ENCODE measurements at places on chromosomes 13 and 19.

- DNase-seq = no peak
Measured at GRCh38 chr13:35179494-35179893, 237.4 kb downstream of the NBEA start.

DNA sequence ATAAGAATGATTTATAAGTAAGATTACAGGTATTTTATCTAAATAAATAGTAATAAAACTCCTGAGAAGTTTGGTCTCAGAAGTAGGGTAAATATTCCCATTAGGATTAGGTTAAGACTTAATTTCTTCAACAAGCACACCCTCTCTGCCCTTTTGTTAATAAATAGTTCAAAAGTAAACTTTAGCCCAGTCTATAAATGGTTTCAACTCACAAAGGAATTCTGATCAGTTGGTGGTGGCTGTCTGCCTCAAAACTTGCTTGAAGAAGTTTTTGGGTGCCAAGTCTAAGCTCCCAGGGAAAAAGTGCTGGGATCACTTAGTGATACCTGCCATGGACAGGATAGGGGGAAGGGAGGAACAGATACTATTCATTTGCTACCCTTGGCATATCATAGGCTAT, 22.9 kb downstream of the MBNL2 start:
- no peak for DNase-seq

- DNase-seq = no peak
Measured at GRCh38 chr13:31352467-31352866, 152.7 kb downstream of the B3GLCT start.

- DNase-seq = no peak
Measured at GRCh38 chr13:43391036-43391435, 367.6 kb downstream of the DNAJC15 start.

DNA sequence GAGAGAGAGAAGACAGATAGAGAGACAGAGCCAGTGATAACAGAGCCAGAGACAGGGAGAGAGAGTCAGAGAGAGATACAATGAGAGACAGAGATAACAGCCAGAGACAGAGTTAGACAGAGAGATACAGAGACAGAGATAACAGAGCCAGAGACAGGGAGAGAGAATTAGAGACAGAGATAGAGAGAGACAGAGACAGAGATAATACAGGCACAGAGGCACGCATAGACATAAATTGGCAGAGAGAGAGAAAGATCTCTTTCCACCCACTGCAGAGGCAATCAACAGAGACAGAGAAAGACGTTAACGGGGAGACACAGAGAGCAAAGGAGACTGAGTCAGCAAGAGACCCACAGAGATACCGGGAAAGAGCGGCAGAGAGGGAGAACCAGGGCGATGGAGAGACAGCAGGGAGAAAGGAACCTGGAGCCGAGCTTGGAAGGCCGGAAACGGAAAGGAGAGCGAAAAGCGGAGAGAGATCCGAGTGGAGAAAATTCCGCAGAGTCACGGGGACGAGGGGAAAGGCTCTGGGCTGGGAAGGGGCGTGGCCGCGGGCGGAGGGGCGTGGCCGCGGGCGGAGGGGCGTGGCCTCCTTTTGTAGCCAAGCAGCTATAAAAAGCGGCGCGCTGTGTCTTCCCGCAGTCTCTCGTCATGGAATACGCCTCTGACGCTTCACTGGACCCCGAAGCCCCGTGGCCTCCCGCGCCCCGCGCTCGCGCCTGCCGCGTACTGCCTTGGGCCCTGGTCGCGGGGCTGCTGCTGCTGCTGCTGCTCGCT, at the start of gene TNFSF9:
Gene TNFSF9 (plus strand): TSS at position 641 of the 777 bp plus-strand sequence. CDS start 11 bp downstream, at position 652.
- DNase-seq = peak; percentile 76

- DNase-seq = no peak
Measured at GRCh38 chr19:8149261-8150094, at the start of gene FBN3. Gene FBN3 (minus strand): TSS chr19:8149592. CDS start chr19:8147480, 2,112 bp downstream.

GRCh38 chr13:23671377-23671776, 101.2 kb downstream of the TNFRSF19 start:
- DNase-seq = no peak

- DNase-seq = peak; percentile 45
Measured at GRCh38 chr19:49106648-49107135, 7.5 kb upstream of the LIN7B start.

DNA sequence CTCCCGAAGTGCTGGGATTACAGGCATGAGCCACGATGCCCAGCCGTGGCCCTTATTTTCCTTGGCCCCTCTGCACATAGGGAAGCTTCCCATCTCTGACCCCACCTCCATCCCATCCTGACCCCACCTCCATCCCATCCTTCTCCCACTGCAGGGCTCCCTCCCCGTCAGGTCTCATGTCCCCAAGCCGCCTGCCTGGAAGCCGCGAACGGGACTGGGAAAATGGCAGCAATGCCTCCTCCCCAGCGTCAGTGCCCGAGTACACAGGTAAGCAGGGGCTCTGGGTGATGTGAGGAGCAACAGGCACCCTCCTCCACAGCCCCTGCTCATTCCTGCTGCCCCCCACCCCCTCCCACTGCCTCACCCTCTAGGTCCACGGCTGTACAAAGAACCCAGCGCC, 12.2 kb downstream of the XAB2 start:
- DNase-seq = no peak

DNA sequence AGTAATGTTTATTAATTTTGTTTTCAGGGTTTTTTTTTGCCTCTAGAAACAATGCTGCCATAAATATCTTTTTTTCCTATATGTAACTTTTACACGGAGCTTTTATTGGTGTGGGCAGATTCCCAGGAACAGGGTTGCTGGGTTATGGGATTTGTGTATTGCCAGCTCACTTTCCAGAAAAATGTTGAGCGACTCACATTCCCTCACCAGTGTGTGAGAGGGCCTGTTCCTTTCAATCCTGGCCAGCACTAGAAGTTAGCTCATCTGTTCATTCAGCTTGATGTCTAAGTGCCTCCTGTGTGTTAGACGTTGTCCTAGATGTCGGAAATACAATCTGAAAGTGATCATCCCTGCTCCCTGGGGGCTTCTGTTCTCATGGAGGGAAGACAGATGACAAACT, 2.6 kb downstream of the ZNF71 start:
- DNase-seq = no peak

GRCh38 chr19:29432677-29433076, 93.1 kb upstream of the VSTM2B start:
- no peak for DNase-seq

DNA sequence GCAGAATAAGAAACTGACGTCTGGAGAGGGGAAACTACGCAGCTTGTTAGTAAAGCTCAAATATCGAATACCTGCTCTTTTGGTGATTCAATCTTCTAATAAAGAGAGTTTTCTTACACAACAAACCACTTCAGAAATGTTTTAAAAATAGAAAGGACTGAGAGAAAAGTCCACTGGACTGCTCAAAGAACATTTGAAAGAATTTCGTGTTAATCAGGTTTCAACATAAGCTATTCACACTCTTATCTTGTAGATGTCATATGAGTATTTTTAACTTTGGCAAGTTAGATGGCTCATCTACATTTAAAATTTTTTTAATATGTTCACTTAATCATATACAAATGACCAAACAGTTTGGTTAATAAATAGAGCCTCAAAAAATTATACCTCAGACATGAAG, 95.6 kb upstream of the FAM216B start:
- DNase-seq = no peak

DNA sequence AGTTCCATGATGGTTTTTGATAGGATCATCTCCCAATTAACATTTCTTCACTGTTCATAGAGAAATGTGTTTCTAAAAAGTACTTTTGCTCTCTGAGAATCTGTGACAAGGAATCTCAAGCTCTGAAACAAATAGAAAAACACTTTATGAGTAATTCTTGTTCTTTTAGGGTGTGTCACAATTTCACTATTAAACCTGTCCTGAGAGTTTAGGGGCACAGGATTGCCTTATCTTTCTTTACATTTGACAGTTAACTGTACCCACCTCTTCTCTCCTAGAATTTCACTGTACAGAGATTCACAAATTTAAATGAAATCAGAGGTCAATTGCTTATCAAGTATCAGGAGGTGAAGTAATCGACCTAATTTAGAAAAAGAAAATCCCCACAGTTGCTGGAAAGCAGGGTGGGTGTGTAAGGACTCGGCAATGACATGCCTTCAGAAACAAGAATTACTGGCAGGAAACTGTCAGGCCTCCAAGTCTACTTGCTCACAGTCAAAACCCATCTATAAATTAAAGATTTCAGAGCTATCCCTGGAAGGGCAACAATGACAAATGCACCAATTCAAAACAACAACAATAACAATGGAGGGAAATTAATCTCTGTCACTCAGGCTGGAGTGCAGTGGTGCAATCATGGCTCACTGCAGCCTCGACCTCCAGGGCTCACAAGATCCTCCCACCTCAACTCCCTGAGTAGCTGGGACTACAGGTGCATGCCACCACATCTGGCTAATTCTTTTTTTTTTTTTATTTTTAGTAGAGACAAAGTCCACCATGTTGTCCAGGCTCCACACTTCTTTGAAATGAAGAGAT, 250.2 kb downstream of the ABCC4 start:
- DNase-seq = no peak

DNA sequence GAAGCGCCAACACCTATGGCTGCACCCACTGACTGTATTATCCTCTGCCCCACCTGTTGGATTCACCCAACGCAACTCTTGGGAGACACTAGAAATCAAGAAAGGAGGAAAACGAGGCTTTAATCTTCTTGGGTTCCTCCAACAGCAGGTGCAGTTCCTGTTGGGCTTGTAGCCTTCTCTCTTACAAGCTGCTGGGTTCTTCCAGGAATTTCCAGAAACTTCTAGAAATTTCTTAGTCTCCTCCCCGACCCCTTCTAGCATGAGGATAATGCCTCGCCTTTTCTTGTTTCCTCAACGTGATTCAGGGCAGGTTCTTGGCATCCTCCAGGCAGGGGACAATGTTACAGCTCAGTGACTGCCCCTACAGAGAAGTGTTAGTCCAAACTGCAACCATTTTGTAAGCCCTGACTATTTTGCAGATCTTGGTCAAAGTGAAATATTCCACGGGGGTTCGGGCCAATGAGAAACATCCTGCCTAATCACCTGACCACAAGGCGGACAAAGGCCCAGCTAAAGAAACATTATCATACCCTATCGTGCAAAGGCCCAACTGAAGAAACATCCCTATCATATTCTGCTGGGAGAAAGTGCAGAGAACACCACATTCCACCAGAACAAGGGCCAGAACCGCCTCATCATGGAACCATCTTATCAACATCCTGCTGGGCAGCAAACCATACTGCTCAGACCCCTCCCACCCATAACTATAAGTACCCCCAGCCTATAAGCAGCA, 614 bp upstream of the PNMA8A start:
- no peak for DNase-seq

DNA sequence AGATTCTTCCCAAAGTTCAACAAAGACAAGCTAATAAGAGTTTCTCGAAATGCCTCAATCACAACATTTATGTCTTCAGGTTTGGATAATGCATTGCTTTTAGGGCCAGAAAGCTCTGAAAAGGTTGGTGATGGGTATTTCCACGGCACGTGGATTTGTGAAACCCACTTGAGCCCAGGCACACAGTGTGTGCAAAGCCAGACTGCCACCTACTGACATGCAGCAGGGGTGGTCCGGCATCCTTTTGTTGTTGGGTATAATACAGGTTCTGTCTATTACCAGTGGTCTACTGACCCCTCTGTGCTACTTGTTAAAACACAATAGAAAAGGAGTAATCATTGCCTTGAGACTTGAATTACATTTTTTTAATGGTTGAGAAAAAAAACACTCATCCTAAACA, 225.6 kb downstream of the RAP2A start:
- DNase-seq = no peak

GRCh38 chr13:99721606-99722337, 220.5 kb downstream of the TM9SF2 start:
- no peak for DNase-seq

Data from CD4-positive, alpha-beta T cell treated with Interleukin-4 for 4 hours (primary cell).